T-helper 9 cell (primary cell): ENCODE measurements at places on chromosomes 4 and X.

- DNase-seq = no peak
These were observed 29.8 kb downstream of the SPANXA2 start for GRCh38 chrX:141619336-141619735.

DNA sequence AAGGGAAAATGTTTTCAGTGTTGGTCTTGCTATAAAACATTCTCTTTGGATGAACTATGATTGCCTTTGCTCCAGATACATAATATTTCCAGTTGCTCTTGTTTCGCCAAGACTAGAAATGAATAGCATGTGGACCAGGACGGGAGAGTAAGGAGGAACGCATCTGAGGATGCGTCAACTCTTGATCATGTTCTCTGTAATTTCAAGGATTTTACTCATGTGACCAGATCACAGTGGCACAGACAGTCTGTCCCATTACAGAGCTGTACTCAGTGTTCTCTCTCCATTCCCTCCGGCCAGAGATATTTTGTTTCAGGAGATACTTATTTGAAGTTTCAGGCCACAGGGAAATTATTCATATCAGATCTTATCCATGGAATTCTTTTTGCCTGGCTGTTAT is 266.6 kb downstream of the MID1IP1 start:
- no peak for DNase-seq

- DNase-seq = no peak
These were observed 29.1 kb upstream of the PLS3 start for GRCh38 chrX:115531818-115532403.

DNA sequence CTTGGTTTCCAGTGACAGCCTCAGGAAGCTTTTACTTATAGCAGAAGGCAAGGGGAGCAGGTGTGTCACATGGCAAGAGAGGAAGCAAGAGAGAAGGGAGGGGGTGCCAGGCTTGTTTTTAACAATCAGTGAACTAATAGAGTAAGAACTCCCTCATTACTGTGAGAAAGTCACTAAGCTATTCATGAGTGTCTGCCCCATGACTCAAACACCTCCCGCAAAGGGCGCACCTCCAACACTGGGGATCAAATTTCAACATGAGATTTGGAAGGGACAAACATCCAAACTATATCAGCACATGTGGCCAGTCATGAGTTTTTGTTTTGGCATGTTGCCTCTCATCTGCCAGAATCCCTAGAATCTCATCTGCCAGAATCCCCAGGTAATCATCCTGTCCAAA is 183.5 kb upstream of the C1QTNF7 start:
- DNase-seq = no peak

DNA sequence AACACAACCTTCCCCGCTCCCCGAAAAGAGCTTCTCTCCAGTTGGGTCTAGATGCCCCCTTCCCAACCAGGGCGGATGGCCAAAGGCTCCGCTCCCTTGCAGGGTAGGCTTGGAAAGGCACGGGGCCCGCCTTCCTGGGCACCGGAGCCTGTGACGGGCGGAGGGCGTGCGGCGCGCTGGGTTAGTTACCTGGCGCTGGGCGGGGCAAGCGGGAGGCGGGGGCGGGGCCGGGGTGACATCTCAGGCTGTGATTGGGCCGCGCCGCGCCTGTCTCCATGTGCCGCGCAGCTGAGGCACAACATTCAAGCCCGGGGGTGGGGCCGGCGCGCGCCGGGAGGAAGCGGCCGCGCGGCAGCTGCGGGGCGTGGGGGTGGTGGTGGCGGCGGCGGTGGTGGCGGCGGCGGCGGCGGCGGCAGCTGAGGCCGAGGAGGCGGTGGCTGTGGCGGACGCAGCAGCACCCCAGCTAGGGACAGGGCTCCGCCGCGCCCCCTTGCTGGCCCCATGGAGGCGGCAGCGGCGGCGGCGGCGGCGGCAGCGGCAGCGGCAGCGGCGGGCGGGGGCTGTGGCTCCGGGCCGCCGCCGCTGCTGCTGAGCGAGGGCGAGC is at the start of gene REPS2:
REPS2 (plus strand) TSS at position 298 of the 604 bp plus-strand sequence; CDS start at position 502, 204 bp downstream.
- peak; percentile 72 for DNase-seq

- DNase-seq = no peak
These were observed 342.8 kb upstream of the F9 start for GRCh38 chrX:139187738-139188137.
